ENCODE measurements at places on chromosomes 7 and 10. TPM values are rescaled to one million over a fixed set of nuclear protein-coding genes. Genes with fewer than 3 reads are reported as not detected.

DNA sequence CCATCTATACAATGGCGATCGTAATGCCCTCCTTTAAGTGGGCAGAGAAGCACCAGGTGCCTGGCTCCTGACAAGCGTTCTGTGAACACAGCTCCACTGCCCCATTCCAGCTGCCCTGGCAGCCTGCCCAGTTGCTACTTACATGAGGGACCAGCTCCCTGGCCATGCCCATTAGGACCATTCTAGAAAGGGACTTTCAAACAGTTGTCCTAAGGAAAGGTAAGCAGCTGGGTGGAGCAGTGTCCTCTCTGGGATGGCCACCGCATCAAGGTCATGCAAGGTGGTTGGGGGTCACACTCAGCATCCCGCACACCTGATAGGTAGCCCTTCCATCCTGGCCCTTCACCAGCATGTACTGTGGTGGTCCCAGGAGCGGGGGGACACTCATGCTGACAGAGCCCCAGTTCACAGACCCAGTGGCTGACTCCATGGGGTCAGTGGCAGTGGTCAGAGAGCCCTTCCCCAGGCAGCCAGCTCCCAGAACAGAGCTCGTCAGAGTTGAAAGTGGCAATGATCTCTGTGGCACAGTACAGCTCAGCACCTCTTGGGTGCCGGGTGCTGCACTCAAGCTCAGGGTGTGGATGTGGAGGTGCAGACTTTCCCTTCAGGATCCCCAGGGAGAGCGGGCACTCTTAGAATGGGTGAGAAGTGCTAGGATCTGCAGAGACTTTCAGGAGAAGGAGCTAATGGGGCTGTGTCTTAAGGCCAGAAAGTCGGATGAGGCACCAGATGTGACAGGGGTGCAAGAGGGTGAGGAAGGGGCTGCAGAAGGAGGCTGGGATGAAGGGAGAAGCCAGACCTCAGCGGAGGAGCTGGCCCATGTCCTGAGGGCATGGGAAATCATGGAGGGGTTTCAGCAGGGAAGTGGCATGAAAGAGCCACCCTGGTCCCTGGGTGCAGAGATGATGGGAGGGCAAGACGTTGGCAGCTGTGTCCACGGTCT is 10.9 kb downstream of the MMRN2 start:
- DNase-seq = no peak

DNA sequence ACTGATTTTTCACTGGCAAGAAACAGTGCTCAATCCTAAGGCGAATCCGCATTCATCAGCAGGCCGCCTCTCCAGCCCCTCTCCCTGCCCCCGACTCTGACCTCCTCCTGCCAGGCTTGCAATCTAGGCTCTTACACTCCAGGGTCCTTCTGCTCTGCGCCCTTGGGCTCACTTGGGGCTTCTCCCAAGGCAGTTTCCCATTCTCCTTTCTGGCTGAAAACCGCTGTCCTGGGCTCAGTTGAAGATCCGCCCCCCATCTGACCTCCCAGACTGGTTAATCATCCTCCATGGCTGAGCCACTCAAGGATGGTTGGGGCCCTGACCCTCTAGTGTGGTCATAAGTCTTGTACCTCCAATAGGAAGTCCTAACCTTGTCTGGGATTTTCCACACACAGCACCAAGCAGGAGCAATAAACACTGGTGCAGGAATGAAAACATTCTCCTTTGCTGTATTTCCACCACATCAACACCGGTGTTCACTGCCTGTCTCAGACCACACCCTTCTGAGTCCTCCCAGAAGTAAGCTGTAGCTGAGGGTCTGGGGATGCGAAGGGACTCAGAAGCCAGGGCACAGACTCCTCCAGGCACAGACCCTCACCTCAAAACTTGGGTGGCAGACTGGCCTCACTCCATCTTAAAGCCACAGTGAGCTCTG is 42.4 kb downstream of the TNS3 start:
- DNase-seq = no peak

GRCh38 chr10:106941297-106942034 is 223.0 kb downstream of the SORCS1 start:
- no peak for DNase-seq

GRCh38 chr7:85424298-85424697 is 237.4 kb upstream of the SEMA3D start:
- DNase-seq = no peak

GRCh38 chr7:121372376-121373010 is 23.6 kb downstream of the FAM3C start:
- DNase-seq = peak; percentile 51

GRCh38 chr10:72875250-72876055 is 18.1 kb upstream of the OIT3 start:
- DNase-seq = peak; percentile 6

DNA sequence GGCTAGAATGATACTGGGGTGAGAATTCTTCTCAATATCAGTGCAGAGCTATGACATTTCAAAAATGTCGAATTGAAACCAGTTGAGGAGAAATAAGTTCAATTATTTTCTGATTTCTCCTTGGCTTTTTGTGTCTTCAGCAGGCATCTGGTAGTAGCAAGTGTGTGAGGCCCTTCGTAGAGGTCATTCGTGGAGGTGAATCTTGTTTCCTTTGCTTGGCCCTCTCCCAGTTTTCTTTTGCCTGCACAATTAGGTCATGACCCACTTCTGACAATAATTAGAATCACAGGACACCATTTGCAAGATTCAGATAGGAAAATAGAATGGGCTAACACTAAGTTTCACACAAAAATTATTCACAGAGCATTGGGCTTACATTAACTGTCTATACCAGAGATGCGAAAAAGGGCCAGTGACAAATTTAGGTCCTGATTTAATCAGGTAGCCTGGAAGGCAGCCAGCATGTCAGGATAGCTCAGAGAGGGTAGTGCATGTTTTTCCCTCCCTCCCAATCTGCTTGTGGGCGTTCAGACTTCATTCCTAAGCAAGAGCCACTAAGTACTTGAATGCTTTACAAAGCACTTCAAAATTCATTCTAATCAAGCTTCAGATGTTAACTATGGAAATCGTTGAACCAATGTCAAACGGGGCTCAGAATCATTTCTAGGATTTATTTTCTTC is 24.0 kb upstream of the A1CF start:
- DNase-seq = no peak

- no peak for DNase-seq
These were observed 70.3 kb downstream of the NRCAM start for GRCh38 chr7:108385834-108386422.

DNA sequence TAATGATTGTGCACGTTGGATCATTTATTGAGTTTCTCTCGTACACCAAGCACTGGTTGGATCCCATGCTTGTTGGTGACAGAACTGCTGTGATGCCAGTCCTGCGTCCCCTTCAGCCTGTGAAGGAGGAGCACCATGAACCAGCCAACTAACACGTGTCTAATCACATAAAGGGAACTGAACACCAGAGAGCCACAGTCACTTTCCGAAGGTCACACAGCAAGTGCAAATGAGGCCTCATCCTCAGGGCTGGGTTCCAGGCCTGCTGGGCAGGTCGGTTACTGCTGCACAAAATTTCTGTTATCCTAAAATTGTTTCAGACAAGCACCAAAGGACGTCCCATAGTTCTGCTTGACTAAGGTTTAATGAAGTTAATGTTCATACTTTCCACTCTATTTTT is 332.0 kb upstream of the ZNF32 start:
- no peak for DNase-seq

GRCh38 chr7:88203401-88203800 is 16.4 kb downstream of the SRI start:
- no peak for DNase-seq

DNA sequence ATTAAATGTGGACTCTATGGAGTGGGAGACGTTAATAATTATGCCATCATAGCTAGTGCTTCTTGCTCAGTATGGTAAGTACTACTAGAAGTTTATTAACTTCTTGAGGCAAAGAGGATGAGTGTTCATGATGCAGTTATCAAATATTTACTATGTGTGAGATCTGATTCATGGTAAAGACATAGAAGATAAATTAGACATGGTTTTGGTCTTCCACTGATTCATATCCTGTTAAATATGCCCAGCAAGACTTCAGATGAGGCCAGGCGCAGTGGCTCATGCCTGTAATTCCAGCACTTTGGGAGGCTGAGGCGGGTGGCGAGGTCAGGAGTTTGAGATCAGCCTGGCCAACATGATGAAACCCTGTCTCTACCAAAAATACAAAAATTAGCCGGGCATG is 547.1 kb upstream of the ANKRD30A start:
- no peak for DNase-seq

DNA sequence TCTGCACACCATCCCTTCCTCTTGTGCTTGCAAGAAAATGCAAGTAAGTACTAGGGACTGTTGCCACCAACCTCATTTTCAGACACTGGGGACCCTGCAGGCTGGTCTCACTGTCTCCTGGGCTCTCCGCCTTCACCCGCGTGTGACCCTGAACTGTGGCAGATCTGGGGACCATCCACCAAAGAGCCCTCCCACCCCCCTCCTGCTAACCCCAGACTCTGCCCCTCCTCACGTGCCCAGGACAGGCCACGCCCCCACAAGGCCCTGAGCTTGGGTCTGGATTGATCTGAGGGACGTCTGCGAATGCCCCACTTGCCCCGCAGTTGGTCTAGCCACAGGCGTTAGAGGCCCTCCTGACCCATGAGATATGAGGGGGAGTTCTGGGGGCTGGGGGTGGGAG is 8.1 kb downstream of the CNPY1 start:
- no peak for DNase-seq

DNA sequence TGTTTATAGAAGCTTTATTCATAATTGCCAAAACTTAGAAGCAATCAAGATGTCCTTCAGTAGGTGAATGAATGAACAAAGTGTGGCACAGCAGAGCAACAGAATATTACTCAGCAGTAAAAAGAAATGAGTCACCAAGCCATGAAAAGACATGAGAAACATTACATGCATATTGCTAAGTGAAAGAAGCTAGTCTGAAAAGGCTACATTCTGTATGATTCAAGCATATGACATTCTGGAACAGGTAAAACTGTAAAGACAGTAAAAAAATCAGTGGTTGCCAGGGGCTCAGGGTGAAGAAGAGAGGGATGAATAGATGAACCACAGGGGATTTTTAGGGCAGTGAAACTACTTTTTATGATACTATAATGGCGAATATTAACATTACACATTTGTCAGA is 80.9 kb upstream of the APBB1IP start:
- no peak for DNase-seq

DNA sequence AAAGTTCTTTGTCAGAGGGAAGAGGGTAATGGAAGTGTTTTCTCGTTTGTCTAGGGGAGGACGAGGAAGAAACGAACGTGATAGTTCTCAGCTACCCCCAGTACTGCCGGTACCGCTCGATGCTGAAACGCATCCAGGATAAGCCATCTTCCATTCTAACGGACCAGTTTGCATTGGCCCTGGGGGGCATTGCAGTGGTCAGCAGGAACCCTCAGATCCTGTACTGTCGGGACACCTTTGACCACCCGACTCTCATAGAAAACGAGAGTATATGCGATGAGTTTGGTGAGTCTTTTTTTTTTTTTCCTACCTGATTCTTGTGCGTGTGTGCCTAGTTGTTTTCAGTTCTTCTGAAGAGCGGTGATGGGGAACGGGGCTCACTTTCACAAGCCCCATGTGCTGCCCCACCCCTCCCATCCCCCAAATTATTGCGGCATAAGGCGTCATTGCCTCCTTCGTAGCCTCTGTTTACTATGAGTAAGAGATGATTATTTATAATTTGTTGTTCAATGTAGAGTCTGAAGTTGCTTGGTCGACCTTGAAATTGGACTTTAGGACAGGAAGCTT is 98.6 kb downstream of the ARID5B start:
- no peak for DNase-seq

DNA sequence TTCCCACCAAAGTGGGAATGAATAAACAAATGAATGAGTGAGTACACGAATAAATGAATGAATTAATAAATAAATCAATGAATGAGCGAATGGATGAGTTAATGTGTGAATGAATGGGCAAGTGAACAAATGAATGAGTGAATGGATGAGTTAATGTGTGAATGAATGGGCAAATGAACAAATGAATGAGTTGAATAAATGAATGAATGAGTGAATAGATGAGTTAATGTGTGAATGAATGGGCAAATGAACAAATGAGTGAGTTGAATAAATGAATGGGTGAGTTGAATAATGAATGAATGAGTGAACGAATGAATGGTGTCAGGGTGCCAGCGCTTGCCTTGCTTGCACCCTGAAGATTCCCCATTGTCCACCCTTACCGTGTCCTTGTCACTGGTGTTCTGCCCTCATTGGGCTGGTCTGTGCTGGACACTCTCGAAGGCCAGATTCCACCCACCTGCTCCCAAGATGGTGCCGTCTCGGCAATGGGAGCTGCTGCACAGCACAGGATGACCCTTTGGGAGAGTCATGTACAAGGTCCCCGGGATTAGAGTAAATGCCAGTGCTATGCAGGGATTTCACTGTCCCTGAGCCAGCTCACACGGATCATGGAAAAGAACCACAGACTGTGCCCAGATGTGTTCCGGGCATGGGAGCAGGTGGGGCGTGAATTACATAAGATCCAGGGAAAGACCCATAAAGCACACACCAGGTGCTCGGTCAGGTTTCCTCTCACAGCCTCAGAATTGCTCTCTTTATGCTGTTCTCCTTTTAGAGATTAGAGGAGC is 83.2 kb downstream of the CAMK1D start:
- no peak for DNase-seq

GRCh38 chr7:108286290-108286904 is 156.2 kb upstream of the LAMB4 start:
- DNase-seq = no peak

DNA sequence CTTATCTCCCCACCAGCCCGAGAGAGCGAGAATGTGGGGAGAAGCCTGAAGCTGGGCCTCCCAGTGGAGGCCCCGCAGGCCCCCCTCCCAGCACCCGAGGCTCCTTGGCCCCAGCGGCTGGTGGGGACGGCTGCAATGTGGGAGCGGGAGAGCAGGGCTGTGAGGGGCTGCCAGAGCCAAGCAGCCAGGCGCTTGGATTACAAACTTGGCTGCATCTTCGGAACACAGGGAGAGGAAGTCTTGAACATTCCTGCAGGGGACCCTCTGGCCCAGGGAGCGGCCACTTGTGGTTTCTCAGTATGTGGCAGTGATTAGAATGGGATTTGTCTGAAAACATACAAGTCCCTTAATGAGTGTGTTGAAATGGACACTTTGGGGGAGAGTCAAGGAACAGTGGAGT is 23.2 kb downstream of the ELN start:
- peak; percentile 48 for DNase-seq

GRCh38 chr7:92613214-92613613 is 23.0 kb upstream of the FAM133B start:
- DNase-seq = no peak

GRCh38 chr7:39504963-39505362 is 61.2 kb upstream of the YAE1 start:
- DNase-seq = no peak

Gene MEOX2
- 30.9 TPM for total RNA-seq

Gene SHTN1
- 13.1 TPM for total RNA-seq

Gene ANKRD61
- not detected for total RNA-seq

Gene AMPH
- total RNA-seq = 3.5 TPM

Gene TFEC
- total RNA-seq = 2.2 TPM

Gene TLX1
- not detected for total RNA-seq

Gene GDF10
- 2.1 TPM for total RNA-seq
